ENCODE measurements at places on chromosomes 1 and 21. TPM values are rescaled to one million over a fixed set of nuclear protein-coding genes. Genes with fewer than 3 reads are reported as not detected.

DNA sequence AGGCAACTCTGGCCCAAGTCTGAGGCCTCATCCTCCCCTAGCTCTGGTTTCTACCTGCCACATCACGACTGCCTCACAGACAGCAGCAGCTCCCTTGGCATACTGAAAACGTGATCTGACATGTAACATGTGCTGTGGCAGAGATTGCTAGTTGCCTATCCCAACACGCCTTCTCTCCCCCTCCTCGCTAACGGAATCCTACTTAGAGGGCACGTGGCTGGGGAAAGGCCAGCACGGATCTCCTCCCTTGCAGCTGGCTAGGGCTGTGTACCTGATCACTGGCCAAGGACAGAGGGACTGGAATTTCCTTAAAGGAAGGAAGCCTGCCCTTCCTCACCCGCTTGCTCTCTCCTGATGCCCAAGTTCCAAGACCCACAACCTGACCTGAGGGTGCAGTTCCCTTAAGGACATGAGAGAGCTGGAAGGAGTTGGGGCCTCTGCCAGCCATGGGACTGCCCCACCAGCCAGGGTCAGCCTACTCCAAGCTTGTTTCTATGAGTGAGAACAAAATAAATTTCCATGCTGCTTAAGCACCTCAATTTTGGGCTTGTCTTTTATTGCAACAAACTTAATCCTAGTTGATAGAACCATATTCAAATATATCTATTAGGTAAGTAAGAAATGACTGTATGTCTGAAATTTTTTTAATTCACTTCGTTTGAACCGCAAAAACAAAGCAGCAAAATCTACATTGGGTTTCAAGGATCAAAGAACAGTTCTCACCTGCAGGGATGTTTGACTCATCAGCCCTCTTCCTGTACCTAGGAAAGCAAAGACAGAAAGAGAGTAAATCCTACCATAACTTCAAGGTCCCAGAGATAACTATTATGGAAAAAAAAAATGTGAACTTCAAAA, 7.2 kb downstream of the SETD4 start:
- no peak for DNase-seq

DNA sequence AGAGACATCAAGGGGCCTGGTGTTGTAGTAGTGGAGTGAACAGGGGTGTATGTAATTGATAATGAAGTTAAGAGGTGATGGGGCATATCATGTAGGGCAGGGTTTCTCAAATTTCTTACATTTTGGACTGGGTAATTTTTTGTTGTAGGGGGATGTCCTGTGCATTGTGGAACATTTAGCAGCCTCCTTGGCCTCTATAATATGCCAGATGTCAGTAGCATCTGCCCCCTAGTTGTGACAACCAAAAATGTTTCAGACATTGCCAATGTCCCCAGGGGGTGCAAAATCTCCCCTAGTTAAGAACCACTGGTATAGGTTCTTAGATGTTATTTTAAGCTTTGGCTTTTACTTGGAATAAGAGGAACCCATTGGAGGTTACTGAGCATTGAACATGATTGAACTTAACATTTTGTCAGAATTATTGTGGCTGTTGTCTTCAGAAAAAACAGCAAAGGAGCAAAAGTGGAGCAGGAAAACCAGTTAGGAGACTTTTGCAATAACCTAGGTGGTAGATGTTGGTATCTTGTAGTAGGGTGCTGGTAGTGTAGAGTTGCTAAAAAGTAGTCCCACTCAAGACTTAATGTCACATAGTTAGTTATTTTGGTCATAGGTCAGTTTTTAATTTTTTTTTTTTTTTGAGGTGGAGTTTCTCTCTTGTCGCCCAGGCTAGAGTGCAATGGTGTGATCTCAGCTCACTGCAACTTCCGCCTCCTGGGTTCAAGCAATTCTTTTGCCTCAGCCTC, 6.2 kb downstream of the ZNF326 start:
- DNase-seq: no peak

GRCh38 chr1:28249013-28249865, 10.1 kb upstream of the SESN2 start:
- DNase-seq: peak; percentile 72

DNA sequence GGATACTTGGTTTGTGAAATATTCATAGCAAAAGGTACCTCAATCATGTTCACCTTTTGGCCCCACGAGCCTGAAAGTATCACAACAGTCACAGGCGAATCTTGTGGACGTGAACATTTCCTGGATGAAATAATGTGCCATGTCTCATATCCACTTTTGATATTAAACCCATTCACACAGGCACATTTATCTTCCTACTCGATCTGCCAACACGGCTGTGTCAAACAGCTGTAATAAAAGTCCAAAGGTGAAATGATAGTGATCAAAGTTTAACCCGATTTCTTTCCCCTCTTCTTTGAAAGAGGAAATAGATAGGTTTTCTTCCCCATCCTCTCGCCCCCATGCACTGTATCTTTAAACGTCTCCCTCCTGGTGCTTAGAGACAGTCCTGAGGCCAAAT, 191.2 kb upstream of the PROX1 start:
- DNase-seq: no peak

DNA sequence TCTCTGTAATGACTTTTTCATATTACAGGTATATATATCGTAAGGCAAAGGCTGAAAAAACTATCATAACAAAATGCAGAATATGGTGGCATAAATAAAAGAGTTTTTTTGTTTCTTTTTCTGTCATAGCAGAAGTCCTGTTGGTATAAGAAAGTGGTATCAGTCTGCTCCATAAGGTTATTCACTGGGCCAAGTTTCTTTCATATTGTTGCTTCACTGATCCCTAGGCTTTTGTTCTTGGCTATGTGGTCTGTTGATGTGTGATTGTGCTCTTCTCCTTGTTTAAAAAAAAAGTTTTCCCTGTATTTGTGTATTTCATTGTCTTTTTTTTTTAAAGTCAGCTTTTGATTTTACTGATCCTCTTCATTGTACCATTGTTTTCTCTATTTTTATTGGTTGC, 26.0 kb downstream of the PTBP2 start:
- DNase-seq: no peak

- no peak for DNase-seq
Measured at GRCh38 chr21:26918323-26919079, 48.4 kb downstream of the ADAMTS5 start.

- DNase-seq: no peak
Measured at GRCh38 chr1:196450143-196451095, 157.8 kb downstream of the KCNT2 start.

DNA sequence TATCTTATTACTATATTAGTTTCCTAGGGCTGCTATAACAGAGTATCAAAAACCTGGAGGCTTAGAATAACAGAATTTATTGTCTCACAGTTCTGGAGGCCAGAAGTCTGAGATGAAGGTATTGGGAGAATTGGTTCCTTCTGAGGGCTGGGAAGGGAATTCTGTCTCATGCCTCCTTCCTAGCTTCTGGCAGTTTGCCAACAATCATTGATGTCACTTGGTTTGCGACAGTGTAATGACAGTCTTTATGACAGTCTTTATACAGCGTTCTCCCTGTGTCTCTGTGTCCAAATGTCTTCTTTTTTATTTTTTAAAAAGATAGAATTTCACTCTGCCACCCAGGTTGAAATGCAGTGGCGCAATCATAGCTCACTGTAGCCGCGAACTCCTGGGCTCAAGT, 15.8 kb upstream of the CENPF start:
- no peak for DNase-seq

DNA sequence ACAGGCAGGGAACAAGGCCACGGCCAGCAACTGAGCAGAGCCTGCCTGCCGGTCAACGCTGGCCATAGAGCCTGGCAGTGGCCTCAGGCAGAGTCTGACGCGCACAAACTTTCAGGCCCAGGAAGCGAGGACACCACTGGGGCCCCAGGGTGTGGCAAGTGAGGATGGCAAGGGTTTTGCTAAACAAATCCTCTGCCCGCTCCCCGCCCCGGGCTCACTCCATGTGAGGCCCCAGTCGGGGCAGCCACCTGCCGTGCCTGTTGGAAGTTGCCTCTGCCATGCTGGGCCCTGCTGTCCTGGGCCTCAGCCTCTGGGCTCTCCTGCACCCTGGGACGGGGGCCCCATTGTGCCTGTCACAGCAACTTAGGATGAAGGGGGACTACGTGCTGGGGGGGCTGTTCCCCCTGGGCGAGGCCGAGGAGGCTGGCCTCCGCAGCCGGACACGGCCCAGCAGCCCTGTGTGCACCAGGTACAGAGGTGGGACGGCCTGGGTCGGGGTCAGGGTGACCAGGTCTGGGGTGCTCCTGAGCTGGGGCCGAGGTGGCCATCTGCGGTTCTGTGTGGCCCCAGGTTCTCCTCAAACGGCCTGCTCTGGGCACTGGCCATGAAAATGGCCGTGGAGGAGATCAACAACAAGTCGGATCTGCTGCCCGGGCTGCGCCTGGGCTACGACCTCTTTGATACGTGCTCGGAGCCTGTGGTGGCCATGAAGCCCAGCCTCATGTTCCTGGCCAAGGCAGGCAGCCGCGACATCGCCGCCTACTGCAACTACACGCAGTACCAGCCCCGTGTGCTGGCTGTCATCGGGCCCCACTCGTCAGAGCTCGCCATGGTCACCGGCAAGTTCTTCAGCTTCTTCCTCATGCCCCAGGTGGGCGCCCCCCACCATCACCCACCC, at the start of gene TAS1R3:
TAS1R3 (plus strand) TSS at position 213 of the 898 bp plus-strand sequence; CDS start at position 279, 66 bp downstream.
- DNase-seq: no peak

- DNase-seq: peak; percentile 74
Measured at GRCh38 chr1:206463137-206463536, 7.1 kb upstream of the IKBKE start.

- DNase-seq: peak; percentile 77
Measured at GRCh38 chr1:78651241-78651640, 1.6 kb downstream of the IFI44 start.

DNA sequence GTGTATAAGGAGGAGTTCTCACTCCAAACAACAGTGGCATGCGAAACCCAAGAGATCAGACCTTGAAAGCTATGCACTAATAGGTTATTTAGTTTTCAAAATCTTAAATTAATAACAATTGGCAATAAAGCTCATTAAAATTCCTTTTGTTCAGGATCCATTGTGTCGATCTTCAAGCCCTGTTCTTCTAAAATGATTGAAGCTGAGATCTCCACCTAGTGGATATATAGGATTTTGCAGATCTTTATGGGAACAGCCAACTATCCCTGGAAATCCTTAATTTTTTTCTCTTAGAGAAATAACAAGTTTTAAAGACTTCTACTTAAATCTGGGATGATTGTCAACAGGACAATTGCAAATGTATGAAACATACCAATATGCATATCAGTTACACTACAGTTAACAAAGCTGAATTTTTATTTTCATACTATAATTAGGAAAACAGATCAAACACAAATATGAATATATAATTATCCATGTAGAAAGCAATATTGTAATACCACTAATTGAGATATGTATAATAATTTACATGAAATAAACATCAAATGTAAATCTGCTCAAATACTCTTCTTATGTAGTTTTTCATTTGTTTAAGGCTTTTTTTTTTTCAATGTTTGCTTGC, 43.3 kb downstream of the LRRC53 start:
- no peak for DNase-seq

DNA sequence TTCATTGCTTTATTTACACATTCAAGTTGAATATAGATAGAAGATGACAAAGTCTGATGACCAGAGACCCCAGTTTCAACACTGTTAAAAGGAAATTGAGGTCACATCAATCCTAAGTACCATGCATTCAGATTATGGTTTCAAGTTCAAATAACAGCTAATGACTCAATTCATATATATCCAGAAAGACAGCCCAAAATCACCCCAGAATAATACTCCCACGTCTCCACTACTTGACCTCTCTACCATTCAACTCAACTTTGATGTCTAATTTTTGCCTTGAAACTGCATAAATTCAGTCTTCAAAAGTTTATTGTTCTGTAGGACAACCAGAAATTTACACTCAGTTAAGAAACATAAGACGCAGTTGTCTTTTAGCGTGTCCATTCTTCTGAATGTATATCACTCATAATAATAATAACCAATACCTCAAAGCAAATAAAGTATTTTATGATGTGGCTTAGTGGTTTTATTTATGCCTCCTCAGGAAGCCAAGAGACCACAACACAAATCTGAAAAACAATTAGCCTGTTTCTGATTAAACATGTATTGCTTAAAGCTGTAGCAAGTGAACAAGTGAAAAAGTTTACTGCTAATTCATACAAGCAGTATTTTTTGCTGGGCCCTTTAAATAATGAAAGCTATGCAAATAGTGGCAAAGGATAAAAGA, 569.0 kb downstream of the LTN1 start:
- DNase-seq: no peak

- DNase-seq: no peak
Measured at GRCh38 chr21:38913120-38913892, 107.6 kb downstream of the ETS2 start.

DNA sequence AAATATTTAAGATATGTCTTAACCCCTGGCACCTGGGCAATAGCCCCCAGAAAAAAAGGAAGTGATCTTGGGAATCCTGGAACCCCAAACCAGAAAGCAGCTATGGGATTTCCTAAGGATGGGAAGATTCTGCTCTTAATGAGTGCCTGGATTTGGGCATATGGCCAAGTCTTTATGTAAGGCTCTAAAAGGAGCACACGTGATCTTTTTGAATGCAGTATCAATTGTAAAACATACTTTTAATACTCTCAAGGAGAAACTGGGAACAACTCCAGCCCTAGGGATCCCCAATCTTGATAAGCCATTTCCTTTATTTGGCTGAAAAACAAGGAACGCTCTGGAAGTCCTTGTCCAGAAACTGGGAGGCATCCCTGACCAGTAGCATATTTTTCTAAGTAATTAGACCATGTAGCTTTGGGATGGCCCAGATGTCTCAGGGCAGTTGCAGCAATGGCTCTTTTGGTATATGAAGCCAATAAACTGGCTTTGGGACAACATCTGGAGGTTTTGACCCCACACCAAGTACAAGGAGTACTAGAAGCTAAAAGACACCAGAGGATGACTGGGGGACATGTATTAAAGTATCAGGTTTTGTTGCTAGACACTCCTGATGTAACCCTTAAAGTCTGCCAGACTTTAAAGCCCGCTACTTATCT, 80.9 kb upstream of the KIAA0040 start:
- no peak for DNase-seq

- DNase-seq: no peak
Measured at GRCh38 chr1:177274687-177275211, 104.0 kb downstream of the BRINP2 start.

- DNase-seq: no peak
Measured at GRCh38 chr21:33401630-33401992, 1.6 kb upstream of the IFNGR2 start.

DNA sequence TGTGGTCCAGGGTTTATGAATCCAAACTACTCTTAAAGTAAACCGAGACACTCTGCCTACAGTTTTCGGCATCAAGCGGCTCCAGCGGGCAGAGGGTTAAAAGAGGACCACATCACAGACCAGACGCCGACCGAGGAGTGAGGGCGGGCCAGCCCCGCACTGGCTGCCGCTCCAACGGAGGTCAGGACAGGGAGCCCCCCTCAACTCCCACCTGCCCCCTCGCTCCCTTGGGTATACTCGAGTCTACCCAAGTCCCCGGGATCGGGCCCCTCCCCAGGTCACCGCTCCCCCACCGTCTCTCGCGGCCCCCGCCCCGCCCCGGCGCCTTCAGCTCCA, 312 bp downstream of the ARNT start:
- no peak for DNase-seq

- DNase-seq: no peak
Measured at GRCh38 chr1:226593541-226593940, 45.0 kb downstream of the STUM start.

GRCh38 chr1:59013276-59013927, 229.6 kb upstream of the JUN start:
- DNase-seq: no peak

GRCh38 chr1:172298141-172298540, 122.3 kb upstream of the C1orf105 start:
- DNase-seq: no peak

NECTIN4 gene
- not detected for total RNA-seq

NOS1AP gene
- total RNA-seq: not detected

S100A1 gene
- total RNA-seq: not detected

PGLYRP4 gene
- total RNA-seq: not detected

PRUNE1 gene
- total RNA-seq: 15.2 TPM

C8A gene
- total RNA-seq: not detected

C4BPA gene
- not detected for total RNA-seq

LCE1E gene
- not detected for total RNA-seq

ACTL8 gene
- not detected for total RNA-seq
